ENCODE measurements at places on chromosomes 2 and 18.

- DNase-seq, result no peak
Measured at GRCh38 chr2:67845621-67846369, 217.0 kb downstream of the C1D start.

DNA sequence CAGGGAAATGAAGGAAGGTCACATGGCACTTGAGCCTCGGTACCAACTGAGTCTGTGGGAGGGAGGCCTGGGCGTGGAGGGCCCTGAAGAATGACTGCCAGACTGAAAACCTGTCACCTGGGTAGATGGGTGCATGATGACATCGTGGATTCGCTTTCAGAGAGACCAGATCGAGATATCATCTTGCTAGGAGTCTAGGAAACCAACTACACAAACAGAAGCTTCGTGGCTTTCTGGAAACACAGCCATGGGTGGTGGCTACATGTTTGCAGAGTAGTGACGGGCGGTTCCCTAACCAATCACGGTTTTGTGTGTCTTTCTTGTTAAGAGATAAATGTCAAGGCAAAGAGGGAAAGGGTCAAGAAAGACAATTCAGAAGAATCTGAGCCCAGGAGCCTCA lies 155.0 kb downstream of the EIPR1 start:
- DNase-seq, result no peak

DNA sequence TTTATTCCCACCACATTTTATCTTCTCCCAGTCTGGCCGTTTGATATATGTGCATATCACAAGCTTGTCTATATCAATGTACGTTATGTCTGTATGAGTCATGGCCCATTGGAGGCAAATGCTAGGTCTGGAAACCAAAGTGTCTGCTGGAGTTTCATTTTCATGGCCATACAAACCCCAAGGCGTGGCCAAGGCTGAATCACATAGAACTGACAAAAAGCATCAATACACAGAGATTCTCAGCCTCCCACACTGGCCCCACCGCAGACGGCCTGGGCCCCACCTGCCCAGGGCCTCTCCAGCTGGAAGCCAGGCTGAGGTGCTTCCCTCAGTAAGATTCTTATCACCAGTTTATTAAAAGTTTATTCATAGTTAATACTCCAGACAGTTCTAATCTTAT lies 40.5 kb upstream of the SALL3 start:
- DNase-seq, result no peak

DNA sequence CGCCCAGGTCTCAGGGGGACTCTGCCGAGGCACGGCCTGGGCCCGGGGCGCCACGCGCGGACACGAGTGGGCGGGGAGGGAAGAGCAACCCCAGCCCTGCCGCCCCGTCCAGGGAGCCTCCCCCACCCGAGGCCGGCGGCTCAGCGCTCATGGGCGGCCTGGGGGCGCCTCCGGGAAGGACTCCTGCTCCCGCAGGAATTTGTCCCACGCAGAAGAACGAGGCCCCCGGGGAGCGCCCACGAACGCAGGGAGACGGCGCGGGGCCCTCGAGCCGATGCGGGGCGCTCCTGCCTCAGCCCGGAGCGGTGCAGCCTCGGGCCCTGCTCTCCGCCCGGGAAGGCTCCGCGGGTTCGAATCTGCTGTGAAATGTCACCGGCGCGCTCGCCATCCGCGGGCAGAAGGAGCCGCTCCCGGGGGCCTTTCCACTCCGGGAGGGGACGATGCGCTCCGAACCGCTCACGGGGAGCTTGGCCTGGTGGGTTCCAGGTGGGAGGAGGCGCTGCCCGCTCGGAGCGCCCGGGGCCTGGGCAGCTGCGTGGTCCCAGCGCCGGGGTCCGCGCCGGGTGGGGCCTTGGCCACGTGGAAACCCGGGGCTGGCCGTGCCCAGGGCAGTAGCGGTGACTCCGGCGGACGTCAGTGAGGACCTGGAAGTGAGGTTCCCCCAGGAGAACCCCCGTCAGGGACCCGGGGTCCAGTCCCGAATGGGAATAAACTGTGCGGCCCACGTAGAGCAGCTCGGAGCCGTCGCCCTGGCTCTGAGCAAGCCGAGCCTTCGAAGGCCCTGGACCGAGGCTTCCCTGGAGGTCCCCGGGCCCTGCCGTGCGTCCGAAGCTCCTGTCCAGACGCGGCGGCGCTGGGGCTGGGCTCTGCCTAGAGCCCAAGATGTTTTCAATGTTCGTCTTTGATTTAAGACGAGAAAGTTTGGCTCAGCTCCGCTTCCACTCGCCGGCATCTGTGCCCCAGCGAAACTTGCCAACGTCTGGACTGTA lies 41.4 kb upstream of the CTDP1 start:
- DNase-seq, result no peak

GRCh38 chr2:220277445-220277975 lies 650.1 kb downstream of the SLC4A3 start:
- peak; percentile 56 for DNase-seq

DNA sequence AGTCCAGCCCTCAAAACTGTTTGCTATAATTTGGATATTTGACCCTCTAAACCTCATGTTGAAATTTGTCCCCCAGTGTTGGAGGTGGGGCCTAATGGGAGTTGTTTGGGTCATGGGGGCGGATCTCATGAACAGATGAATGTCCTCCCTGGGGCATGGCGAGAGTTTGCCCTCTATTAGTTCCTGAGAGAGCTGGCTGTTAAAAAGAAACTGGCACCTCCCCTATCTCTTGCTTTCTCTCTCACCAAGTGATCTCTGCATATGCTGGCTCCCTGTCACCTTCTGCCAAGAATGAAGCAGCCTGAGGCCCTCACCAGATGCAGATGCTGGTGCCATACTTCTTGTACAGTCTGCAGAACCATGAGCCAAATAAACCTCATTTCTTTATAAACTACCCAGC lies 12.0 kb downstream of the LNPK start:
- DNase-seq, result no peak

DNA sequence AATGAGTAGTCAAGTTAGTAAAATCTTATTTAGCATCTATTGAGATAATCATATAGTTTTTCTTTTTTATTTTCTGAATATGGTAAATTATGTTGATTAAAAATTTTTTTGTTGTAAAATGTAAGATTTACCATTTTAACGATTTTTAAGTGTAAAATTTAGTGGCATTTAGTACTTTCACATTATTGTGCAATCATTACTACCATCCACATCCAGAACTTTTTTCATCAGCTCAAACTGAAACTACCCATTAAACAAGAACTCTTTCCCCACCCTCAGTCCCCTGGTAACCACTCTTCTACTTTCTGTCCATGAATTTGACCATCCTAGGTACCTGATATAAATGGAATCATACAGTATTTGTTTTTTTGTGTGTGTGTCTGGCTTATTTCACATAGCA lies 11.1 kb downstream of the RAB3GAP1 start:
- DNase-seq, result no peak

GRCh38 chr18:38940863-38941531 lies 1375.4 kb upstream of the CELF4 start:
- peak; percentile 66 for DNase-seq

- DNase-seq, result no peak
Measured at GRCh38 chr18:75162467-75162866, 46.5 kb downstream of the PTGR3 start.

DNA sequence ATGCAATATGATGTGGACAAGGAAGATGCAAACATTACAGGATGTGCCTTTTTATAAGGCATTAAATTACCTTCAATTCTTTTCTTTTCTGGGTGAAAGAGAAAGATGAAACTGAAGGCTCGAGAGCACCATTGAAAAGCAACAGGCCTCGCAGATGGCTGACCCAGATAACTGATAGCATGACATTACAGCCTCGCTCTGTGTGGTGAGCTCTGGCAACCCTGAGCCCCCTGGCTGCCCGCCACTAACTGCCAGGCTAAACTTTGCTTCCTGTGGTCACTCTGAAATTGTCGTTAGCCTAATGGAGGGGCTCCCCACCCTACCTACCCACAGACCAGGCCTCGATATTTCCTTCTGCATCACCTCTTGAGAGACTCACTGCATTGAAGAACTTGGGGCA lies 516.8 kb upstream of the FANCL start:
- no peak for DNase-seq

GRCh38 chr2:73103018-73103542 lies 9.7 kb downstream of the RAB11FIP5 start:
- no peak for DNase-seq

- no peak for DNase-seq
Measured at GRCh38 chr18:25057491-25058050, 294.4 kb downstream of the ZNF521 start.

- no peak for DNase-seq
Measured at GRCh38 chr18:29078273-29078672, 901.3 kb upstream of the CDH2 start.

DNA sequence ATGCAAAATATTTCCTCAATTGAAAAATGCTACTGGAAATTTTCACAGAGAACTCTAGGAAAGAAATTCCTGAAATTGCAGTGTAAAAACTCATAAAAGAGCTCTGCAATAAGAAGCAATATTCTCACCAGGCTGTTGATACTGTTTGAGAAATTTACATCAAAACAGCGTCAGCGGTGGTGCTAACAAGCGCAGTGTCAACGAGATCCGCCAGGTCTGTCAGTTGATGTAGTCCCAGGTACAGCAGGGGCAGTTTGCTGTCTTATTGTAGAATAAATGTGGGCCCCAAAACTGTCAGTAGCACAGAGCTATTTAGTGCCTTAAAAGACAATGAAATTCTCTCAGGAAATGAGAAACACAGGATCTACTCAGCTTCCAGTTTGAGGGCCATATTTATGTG lies 611.2 kb downstream of the ARHGAP15 start:
- peak; percentile 15 for DNase-seq

DNA sequence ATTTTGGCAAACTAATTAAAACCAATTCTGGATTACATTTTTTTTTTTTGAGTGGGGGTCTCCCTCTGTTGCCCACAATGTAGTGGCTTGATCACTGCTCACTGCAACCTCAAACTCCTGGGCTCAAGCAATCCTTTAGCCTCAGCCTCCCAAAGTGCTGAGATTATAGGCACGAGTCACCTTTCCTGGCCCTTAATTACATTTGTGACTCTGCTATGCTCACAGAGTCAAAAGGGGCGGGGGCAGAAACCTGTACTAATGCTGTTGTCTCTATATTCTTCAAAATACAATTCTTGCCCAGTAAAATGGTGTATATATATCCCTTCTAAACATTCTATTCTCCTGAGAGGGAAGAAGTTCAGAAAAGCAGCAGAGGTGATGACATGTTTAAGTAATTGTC lies 23.2 kb downstream of the PRKD3 start:
- DNase-seq, result peak; percentile 25

- DNase-seq, result no peak
Measured at GRCh38 chr2:56148825-56149224, 35.0 kb upstream of the CCDC85A start.

- DNase-seq, result no peak
Measured at GRCh38 chr18:12334366-12334808, 26.3 kb downstream of the TUBB6 start.

- DNase-seq, result no peak
Measured at GRCh38 chr2:152394326-152394725, 59.4 kb downstream of the FMNL2 start.

DNA sequence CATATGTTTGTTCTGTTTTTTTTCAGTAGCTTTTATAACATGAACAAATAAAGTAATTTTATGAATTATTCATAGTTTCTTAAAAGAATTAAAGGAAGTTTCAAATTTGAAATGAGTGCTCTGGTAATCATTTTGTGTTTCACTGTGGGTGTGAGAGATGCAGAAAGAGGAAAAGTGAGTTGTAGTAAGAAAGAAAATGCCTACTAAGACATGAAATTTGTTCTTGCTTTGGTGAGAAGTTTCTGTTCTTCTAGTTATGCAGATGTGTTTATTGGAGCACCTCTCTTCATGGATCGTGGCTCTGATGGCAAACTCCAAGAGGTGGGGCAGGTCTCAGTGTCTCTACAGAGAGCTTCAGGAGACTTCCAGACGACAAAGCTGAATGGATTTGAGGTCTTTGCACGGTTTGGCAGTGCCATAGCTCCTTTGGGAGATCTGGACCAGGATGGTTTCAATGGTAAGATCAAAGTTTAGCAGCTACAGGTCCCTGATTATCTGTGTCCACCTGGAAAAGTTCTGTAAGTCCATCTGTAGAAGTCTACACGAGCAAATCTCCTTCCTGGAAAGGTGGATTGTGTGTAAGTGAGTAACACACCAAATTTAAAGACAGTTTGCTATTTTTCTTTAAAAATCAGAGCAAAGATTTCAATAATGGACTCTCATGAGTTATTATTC lies 51.4 kb downstream of the ITGAV start:
- no peak for DNase-seq

GRCh38 chr2:106764614-106765013 lies 121.4 kb downstream of the ST6GAL2 start:
- no peak for DNase-seq

- no peak for DNase-seq
Measured at GRCh38 chr2:56648802-56649201, 465.0 kb downstream of the CCDC85A start.

DNA sequence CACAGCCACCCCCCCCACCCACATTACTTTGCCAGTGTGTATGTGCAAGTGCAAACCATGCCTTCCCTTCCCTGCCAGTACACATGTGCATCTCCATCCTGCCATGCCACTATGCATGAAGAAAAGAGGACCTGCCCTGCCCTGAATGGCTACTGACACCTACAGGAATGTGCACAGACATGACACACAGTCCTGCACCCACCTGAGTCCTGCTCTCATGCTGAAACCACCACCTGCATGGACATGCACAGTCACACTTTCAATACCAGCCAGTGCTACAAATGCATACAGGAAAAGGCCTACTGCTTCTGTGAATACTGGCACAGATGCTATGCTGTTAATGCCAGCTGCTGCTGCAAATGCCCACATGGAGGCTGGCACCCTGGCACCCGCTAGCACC lies 334.4 kb upstream of the DLGAP1 start:
- no peak for DNase-seq

GRCh38 chr2:30135541-30135940 lies 11.3 kb upstream of the YPEL5 start:
- DNase-seq, result no peak

- peak; percentile 46 for DNase-seq
Measured at GRCh38 chr2:72238311-72238710, 90.6 kb upstream of the CYP26B1 start.

GRCh38 chr2:120579916-120580685 lies 155.6 kb upstream of the GLI2 start:
- no peak for DNase-seq

GRCh38 chr2:45962177-45962921 lies 310.9 kb downstream of the PRKCE start:
- DNase-seq, result peak; percentile 92

DNA sequence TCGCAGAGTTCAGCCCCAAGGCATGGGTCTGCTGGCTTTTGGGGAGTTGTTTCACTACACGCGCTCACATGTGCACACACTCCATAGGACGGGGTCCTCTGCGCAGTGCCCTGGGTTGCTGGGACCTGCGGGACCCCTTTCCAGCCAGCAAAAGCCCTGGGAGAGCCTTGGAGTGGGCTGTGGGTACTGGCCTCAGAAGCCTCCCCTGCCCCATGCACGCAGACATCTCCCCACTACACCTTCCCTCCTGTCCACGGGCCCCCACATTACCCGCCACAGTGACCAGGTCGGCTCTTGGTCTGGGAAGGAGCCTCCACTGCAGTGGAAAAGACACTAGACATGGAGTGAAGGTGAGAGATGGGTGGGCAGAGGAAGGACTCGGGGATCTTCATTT lies 48.5 kb downstream of the FAM168B start:
- no peak for DNase-seq

GRCh38 chr18:52070291-52070756 lies 269.7 kb upstream of the DCC start:
- DNase-seq, result no peak
